Gastroesophageal sphincter (tissue), 4 donors: ENCODE measurements at places on chromosomes 2 and 18. TPM values are rescaled to one million over a fixed set of nuclear protein-coding genes. Genes with fewer than 3 reads are reported as not detected.

Gene SLC9A4
- 0.22 TPM for total RNA-seq

Gene TUBB8B
- not detected for total RNA-seq

Gene PIEZO2
- 1.7 TPM for total RNA-seq

Gene FAM110C
- 3.9 TPM for total RNA-seq

Gene AOX1
- 108 TPM for total RNA-seq

Gene BMP10
- total RNA-seq: not detected

GRCh38 chr2:27891673-27892105 is 1.2 kb downstream of the BABAM2 start:
- ATAC-seq: no peak
